ENCODE measurements at places on chromosomes 2 and 18.

DNA sequence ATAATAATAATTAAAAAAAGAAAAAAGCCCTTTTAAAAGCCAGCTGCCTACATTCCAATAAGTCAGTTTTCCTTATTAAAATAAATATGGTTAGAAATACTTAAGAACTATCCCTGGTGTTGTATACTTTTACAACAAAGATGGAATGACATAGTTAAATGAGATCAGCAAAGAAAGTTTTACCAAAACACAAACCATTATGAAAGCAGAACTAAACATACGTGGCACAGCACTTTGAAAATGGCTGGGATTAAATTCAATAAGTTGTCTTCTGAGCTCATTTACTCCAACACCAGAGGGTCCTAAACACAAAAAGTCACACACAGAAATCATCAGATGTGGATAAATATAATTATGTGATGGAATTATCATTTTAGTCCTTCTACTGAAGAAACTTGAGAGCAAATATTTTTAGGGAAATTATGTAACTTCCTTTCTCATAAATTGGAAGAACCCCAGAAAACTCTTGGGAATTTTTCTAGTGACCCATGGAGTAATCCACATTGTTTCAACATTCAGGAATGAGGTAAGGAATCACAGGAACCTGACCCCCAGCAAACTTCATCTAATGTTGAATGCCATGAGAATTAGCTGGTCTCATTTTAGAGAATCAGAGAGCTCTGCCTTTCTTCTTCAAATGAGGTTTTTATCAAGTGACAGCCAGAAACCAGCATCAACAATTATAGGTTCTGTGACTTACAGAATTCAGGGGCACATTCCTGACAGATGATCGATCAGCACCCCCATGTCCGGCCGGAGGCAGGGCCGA is 11.5 kb upstream of the TMEM237 start:
- DNase-seq, result no peak

GRCh38 chr2:164510895-164511294 is 110.4 kb downstream of the GRB14 start:
- DNase-seq, result no peak

GRCh38 chr2:236507393-236508085 is 62.1 kb upstream of the ACKR3 start:
- DNase-seq, result no peak

DNA sequence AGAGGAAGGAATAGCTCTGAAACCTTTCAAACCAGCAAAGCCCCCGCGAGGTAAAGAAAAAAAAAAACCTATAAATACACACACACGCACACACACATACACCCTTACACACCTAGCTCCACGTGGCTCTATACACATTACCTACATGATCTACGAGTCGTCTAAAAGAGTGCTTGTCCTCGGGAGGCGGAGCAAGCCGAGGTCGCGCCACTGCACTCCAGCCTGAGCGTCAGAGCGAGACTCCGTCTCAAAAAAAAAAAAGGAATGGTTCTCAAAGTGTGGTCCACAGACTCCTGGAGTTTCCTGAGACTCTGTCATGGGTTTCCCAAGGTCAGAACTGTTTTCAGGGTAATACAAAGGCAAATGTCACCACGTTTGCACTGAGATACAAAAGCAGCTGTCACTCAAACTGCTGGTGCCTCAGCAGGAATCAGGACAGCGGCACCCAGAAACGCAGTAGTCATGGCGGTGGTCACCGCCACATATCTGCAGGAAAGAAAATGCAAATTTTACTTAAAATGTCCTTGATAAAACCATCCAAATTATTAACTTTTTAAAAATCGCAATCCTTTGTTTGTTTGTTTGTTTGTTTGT is 130.0 kb upstream of the GPC1 start:
- no peak for DNase-seq

GRCh38 chr2:215324811-215325210 is 13.0 kb downstream of the ATIC start:
- DNase-seq, result no peak
